ENCODE measurements at places on chromosomes 13 and 19.

GRCh38 chr13:113967729-113968462 is 6.0 kb downstream of the C13orf46 start:
- DNase-seq, result no peak

- DNase-seq, result no peak
These were observed 1.6 kb upstream of the BEST2 start for GRCh38 chr19:12749938-12750521.

DNA sequence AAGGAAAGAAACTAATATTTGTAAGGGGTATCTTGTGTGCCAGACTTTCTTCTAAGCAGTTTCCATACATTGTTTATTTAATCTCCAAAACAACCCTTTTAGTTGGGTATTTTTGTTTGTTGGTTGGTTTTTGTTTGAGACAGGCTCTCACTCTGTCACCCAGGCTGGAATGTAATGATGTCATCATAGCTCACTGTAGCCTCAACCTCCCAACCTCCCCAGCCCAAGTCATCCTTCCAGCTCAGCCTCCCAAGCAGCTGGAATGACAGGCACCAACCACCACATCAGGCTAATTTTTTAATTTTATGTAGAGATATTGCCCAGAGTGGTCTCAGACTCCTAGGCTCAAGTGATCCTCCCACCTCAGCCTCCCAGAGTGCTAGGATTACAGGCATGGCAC is 41.2 kb upstream of the LSM14A start:
- DNase-seq, result no peak

- DNase-seq, result no peak
These were observed 41.8 kb downstream of the IRS2 start for GRCh38 chr13:109744512-109745051.

- no peak for DNase-seq
These were observed 630 bp downstream of the RAP2A start for GRCh38 chr13:97434397-97435201.

DNA sequence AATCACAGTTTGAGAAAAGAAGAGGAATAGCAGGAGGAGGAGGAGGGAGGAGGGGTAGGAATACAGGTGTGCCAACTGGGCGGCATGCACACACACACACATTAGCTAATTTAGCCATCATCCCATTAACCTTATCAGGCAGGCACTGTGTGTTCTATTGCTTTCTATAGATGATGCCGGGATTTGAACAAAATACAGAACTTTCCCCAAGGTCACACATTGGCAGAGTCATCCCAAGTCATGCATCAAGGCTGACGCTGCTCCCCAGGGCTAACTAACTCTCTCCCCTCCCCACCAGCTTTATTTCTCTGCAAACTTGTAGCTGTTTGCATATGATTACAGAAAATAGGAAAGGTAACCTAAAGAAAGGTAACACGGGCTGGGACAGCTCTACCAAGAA is 83.0 kb downstream of the NUFIP1 start:
- no peak for DNase-seq

GRCh38 chr13:42544246-42544926 is 29.6 kb upstream of the TNFSF11 start:
- DNase-seq, result no peak

- DNase-seq, result no peak
These were observed 2659.4 kb upstream of the PCDH20 start for GRCh38 chr13:64074971-64075474.

GRCh38 chr13:109154146-109154545 is 524.7 kb downstream of the MYO16 start:
- DNase-seq, result no peak

- no peak for DNase-seq
These were observed 285.9 kb downstream of the ITGBL1 start for GRCh38 chr13:101738336-101738735.

GRCh38 chr19:55362990-55363716 is at the start of gene GARIN5B:
TSS of gene GARIN5B (minus strand) at chr19:55363260. CDS start at chr19:55363066, 194 bp downstream.
- DNase-seq, result no peak

GRCh38 chr13:97019236-97019635 is 25.0 kb upstream of the OXGR1 start:
- no peak for DNase-seq

DNA sequence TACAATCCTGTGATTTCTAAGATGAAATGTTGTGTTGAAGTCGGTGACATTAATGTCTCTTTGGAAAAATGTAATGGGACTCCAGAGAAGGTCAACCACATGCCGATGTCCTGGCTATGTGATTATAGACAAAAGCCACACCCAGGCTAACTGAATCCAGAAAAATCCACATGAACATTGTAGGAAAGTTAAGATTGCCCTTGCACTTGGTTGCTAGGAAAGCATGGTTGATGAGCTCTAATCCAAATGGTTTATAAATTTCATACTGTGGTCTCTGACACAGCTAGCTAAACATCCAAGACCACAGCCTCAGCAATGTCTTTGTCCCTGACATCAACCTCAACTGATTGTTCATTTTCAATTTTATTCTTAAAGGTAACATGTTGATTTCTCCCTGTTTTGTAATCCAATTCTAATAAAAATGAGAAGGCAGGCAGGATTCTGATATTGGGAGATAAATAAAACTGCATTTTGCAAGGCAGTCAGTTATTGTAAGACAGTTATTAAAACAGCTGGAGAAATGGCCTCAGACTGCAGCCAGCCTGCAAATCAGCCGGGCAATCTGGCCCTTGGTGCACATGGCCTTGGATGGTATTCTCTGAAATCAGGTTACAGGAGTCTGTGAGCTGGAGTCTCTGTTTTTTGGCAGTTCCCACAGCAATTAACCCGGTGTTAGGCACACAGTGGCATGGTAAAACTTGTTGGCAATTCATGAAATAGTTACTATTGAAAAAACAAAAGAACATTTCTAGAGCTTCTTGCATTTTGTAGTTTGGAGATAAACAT is 93.9 kb downstream of the STARD13 start:
- DNase-seq, result no peak

DNA sequence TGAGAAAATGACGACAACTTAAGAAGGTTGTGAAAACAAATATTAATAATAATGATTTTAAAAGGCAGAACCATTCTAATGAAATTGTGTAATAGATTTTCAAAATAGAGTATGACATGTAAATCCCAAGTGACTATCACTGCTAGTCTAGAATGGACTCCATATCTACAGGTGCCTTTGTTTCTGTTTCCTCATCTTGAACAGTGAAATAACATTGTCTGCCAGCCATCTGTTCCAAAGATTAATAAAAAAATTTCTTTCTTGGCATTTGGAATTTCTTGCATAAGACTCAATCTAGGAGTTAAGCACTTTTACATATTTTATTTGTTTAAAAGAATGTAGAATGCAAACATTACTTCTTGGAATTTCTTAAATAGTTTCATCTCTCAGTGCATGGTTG is 520.1 kb upstream of the ARGLU1 start:
- DNase-seq, result no peak

- no peak for DNase-seq
These were observed 50.9 kb downstream of the PCCA start for GRCh38 chr13:100139817-100140216.

- DNase-seq, result no peak
These were observed 41.0 kb downstream of the POU4F1 start for GRCh38 chr13:78562237-78562889.

DNA sequence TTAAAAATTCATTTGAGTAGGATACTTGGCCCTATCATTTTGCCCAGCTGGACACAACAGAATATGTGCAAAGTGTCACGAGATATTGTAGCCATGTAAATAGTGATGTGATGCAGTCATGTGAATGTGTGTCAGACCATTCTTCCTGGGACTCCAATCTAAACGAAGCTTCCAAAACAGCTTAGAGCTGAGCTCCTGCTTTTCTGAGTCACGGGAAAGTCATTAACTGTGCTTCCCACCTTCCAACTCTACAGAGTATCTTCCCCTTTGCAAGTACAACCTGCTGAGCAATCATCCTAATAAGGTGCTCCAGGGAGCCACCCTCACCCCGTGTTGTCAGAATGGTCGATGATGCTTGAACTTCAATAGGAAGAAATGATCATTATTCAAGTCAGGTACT is 294.7 kb downstream of the MYO16 start:
- DNase-seq, result no peak

- no peak for DNase-seq
These were observed 49.1 kb downstream of the NFIX start for GRCh38 chr19:13044231-13044836.

DNA sequence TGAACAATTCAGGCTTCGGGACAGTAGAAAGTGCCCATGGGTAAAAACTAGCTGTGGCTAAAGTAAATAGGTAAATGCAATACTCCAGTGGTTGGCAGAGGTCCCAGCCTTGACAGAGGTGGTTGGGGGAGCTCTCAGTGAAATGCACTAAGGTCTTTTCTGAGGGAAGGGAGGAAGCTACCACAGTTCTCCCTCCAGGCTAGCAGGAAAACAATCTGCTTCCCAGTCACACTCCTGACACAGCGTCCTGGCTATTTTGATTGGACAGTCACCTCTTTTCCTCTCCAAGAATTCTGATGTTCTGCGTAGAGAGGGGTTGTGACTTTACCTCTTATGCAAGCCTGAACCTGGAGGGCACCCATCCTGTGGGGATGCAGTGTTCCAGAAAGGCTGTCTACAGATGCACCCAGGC is 128.7 kb downstream of the CYSLTR2 start:
- no peak for DNase-seq

GRCh38 chr19:44587963-44588770 is 25.2 kb upstream of the IGSF23 start:
- no peak for DNase-seq

DNA sequence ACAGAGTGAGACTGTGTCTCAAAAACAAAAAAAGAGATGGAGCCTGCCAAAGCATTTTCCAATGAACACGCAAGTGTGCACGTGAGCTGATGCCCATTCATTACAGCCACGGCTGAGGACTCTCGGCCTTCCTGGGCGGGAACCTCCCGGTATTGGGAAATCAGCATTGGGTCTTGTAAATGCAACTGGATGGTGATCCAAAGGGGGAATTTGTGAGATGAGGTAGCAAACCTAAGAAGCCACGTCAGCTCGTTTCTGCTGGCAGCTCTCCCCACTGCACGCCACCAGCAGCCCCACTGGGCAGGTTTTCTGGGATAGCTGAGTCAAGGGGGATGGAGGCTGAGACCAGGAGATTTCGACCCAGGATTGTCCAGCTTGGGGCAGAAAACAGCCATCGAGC is 11.5 kb downstream of the C13orf46 start:
- no peak for DNase-seq

GRCh38 chr13:111531505-111531904 is 211.1 kb downstream of the TEX29 start:
- DNase-seq, result no peak

GRCh38 chr13:47415048-47415447 is 518.2 kb upstream of the HTR2A start:
- no peak for DNase-seq

Measured in cerebellar nuclear complex (tissue), 1 donor.